Left lung (tissue), 14 donors: ENCODE measurements at places on chromosomes 3 and 15.

DNA sequence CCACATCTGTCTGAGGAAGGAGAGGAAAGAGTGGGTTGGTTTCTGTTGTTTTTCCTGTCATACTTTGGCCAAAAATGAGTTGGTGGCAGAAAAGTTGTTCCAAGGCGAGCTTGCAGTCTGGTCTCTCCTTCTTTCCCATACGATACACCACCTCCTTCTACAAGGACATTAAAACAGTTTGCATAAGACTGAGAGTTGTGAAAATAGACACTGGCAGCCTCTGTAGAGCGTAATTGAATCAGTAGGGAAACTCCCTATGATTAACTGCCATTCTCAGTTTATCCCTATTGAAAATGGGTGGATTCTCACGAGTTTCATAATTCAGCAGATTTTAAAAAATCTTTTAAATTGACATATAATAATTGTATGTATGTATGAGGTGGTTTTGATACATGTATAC, 3.7 kb upstream of the LSG1 start:
- H3K36me3 ChIP-seq, result no peaks in the 10 kb centered on the region
- H3K4me1 ChIP-seq, result peaks cover 19% of the 10 kb centered on the region
- DNase-seq, result no peak
- no peak overlapping the region for H3K4me3 ChIP-seq

GRCh38 chr3:166071-166470, 30.5 kb upstream of the CHL1 start:
- H3K4me3 ChIP-seq, result no peak overlapping the region
- no peaks in the 10 kb centered on the region for H3K4me1 ChIP-seq
- no peaks in the 10 kb centered on the region for H3K27me3 ChIP-seq
- no peak for DNase-seq
- H3K27ac ChIP-seq, result no peak overlapping the region
- H3K36me3 ChIP-seq, result no peaks in the 10 kb centered on the region

DNA sequence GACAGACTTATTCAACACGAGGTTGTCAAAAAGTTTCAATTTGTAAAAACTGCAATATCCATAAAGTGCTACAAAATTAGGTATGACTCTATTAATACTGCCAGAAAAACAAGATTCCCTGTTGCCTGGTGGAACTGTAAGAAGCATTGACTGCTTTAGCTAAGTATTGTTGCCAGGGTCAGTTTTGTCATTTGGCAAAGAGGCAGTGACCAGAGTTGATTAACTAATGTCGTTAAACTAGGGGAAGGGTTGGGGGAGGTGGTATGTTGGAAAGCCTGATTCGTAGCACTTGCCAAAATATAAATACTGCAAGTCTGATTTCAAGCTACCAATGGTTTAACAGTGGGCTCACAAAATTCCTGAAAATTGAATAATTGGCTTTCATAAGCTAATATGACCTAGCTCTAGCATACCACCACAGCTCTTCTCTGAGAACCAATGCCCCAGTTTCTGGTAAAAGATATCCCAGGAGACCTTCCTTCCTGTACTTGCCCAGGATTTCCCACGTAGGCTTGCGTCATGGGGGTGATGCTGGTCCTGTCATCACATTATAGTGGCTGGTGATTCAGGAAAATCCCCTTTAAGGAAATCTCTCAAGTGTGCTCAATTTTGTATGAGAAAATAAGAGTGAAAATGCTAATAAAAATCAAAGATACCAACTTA, 266.4 kb upstream of the TBC1D5 start:
- no peaks in the 10 kb centered on the region for H3K36me3 ChIP-seq
- H3K27me3 ChIP-seq, result no peaks in the 10 kb centered on the region
- H3K4me1 ChIP-seq, result no peaks in the 10 kb centered on the region
- H3K4me3 ChIP-seq, result no peak overlapping the region
- H3K27ac ChIP-seq, result no peak overlapping the region

GRCh38 chr3:151901644-151902285, 28.3 kb downstream of the SUCNR1 start:
- no peak overlapping the region for H3K4me3 ChIP-seq
- no peak for DNase-seq
- no peak overlapping the region for H3K27ac ChIP-seq
- no peaks in the 10 kb centered on the region for H3K27me3 ChIP-seq
- no peaks in the 10 kb centered on the region for H3K36me3 ChIP-seq
